ENCODE measurements at places on chromosomes 1 and 21.

GRCh38 chr1:224014330-224014649 is 99.6 kb upstream of the FBXO28 start:
- DNase-seq, result no peak

DNA sequence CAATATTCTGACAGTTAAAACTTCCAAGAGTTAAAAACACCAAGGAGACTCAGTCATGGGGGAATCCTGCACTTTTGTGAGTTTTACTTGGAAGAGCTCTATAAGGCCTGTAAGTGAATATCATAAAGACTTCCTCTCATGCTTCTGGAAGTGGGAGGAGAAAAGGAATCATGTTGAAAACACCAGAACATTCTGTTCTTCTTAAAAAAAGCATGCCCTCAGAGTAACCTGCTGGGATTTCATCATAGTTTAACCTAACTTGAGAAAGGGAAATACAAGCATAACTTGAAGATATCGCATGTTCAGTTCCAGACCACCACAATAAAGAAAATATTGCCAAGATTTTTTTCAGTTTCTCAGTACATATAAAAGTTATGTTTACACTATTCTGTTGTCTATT is 51.9 kb downstream of the COL11A1 start:
- no peak for DNase-seq

DNA sequence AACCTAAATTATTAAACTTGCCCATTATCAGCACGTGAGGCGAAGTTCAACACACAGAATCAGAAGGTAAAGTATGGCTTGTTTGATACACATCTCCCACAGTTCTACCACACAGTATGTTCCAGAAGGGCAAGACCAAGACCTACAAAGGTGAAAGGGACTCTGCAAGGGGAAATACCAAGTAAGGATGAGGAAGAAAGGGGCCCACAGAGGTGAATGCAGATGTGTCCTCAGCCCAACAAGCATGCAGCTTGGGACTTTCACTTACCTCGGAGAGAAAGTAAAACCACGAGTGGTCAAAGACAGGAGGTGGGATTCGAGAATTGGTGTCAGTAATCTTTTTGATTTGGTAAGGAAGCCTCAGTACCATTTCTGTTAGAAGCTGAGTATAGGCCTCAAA is 85.8 kb downstream of the UBR4 start:
- DNase-seq, result no peak

- no peak for DNase-seq
Measured at GRCh38 chr1:208205216-208206013, 38.8 kb downstream of the PLXNA2 start.

- no peak for DNase-seq
Measured at GRCh38 chr1:158830074-158830677, 975 bp upstream of the MNDA start.

DNA sequence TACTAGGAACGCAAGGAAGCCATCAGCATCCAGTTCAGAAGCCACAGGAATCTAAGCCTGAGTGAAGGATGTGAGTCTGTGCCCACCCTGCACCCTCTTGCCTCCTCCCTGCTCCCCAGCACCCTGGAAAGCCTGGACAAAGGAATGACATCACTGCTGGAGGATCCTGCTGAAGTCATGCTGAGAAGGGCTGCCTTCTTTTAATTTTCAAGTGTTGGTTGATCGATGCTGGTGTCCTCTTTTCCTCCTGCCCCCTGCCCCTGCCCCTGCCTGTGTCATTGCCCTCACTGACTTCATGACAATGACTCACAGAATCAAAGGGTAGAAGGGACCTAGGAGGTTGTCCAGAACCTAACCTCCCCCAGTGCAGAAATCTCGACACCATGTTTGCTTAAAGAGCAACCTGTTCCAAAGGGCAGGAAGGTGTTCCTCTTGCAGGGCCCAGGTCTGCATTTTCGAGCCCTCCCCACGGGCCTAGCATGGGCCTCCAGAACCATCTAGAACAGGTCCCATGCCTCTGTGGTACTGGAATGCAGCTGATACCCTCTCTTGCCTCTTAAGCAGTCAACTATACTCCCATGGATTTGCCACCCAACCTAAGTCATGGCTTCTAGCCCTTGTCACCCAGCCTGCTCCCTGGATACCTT is 9.6 kb downstream of the DHRS3 start:
- DNase-seq, result no peak

- DNase-seq, result peak; percentile 12
Measured at GRCh38 chr1:95558791-95559190, 324.8 kb downstream of the RWDD3 start.

DNA sequence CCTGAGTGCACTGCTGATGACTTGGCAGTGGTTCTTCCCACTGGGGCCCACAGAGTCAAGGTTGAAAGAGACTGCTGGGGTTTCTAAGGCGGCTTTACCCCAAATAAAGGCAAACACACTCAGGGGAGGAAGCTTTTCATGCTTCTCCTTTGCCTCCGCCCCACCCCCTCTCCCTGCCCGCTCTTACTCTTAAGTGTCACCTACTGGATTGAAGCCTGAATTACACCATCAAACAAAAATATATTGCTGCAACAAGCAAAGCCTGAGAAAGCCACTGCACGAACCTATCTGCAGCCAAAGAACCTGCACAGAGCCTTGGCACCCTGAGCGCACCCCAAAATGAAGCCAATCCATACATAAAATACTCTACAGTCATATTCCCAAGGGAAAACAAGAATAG is 63.1 kb downstream of the PTGFR start:
- DNase-seq, result no peak

GRCh38 chr1:178944729-178945128 is 73.9 kb upstream of the ANGPTL1 start:
- DNase-seq, result no peak

GRCh38 chr1:53070621-53071020 is 8.6 kb downstream of the PODN start:
- no peak for DNase-seq

GRCh38 chr1:24301785-24302175 is 17.4 kb upstream of the GRHL3 start:
- no peak for DNase-seq

GRCh38 chr1:91609551-91609950 is 108.9 kb downstream of the CDC7 start:
- no peak for DNase-seq

- DNase-seq, result no peak
Measured at GRCh38 chr1:19940486-19941205, 17.2 kb upstream of the PLA2G2E start.

GRCh38 chr1:211814313-211814712 is 16.2 kb downstream of the LPGAT1 start:
- no peak for DNase-seq

- DNase-seq, result no peak
Measured at GRCh38 chr1:84492726-84493125, 13.5 kb upstream of the SPATA1 start.

- no peak for DNase-seq
Measured at GRCh38 chr1:44822981-44823451, 14.7 kb downstream of the BTBD19 start.

DNA sequence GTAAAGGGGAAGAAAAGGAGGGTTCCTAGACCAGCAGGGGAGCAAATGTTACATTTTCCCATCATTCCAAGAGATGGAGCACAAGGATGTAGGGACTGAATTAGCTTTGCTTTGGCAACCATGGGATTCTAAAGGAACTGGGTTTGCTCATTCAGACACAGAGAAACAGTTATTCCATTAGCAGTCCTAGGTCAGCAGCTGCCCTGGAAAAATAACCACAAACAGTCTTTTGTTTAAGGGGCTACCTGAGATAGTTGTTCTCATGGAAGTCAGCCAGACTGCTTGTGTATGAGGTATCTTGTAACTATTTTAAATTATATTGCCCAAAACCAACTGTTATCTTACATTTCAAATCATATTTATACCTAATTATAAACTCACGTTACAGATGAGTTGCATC is 58.4 kb upstream of the VCAM1 start:
- DNase-seq, result no peak

DNA sequence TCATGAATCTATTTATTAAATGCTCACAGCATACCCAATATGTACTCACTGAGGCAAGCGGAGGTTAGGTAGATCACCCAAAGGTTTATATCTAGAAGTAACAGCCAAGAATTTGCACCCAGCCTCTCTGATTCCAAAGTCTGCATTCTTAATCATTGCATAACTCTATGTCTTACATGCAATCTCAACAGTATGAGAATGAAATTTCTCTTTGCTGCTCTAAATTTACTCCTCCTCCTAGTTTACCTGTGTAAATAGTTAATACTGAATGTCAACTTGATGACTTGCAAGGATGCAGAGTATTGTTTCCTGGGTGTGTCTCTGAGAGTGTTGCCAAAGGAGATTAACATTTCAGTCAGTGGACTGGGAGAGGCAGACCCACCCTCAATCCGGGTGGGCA is 840.6 kb downstream of the BRINP3 start:
- no peak for DNase-seq

- peak; percentile 60 for DNase-seq
Measured at GRCh38 chr21:41133874-41134522, 34.0 kb upstream of the BACE2 start.

DNA sequence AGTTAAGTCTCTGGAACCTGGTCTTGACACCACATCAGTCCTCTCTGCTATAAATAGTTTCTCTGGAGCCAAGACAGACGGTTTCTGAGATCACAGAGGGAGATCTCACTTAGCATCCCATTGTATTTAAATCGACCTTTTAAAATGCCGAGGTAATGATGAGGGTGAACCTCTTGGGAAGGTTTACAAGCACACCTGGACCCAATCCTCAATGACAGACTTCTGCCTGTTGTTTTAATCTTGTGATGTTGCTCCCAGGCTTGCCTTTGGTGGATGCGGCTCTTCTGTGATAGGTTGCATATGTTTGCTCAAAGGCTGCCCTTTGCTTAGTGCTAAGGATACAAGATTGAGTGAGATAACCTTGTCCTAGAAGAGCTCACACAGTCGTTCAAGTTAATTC is 104.6 kb upstream of the L1TD1 start:
- DNase-seq, result no peak

DNA sequence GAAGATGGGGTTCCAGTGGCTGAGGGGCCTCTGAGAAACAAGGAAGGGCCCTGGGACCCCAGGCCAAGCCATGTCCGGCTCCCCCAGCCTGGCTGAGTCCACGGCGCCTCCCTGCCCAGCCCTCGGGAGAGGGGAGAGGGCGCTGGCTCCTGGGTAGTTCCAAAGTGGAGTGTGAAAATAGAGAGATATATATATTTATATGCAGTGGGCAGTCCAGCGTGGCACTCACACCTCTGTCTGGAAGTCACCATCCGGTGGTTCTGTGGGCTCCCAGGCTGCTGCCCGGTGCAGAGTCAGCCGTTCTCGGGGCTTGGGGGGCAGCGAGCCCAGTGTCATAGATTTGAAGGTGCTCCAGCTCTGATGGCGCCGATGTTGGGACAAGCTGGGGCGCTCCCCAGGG is 23.4 kb upstream of the COL16A1 start:
- DNase-seq, result no peak

GRCh38 chr1:113434874-113435175 is 44.5 kb downstream of the MAGI3 start:
- peak; percentile 32 for DNase-seq

GRCh38 chr1:245019910-245020486 is 134.8 kb upstream of the KIF26B start:
- DNase-seq, result no peak

GRCh38 chr1:34315974-34316373 is 139.3 kb downstream of the C1orf94 start:
- no peak for DNase-seq

- no peak for DNase-seq
Measured at GRCh38 chr1:164838786-164839185, 279.8 kb downstream of the PBX1 start.

DNA sequence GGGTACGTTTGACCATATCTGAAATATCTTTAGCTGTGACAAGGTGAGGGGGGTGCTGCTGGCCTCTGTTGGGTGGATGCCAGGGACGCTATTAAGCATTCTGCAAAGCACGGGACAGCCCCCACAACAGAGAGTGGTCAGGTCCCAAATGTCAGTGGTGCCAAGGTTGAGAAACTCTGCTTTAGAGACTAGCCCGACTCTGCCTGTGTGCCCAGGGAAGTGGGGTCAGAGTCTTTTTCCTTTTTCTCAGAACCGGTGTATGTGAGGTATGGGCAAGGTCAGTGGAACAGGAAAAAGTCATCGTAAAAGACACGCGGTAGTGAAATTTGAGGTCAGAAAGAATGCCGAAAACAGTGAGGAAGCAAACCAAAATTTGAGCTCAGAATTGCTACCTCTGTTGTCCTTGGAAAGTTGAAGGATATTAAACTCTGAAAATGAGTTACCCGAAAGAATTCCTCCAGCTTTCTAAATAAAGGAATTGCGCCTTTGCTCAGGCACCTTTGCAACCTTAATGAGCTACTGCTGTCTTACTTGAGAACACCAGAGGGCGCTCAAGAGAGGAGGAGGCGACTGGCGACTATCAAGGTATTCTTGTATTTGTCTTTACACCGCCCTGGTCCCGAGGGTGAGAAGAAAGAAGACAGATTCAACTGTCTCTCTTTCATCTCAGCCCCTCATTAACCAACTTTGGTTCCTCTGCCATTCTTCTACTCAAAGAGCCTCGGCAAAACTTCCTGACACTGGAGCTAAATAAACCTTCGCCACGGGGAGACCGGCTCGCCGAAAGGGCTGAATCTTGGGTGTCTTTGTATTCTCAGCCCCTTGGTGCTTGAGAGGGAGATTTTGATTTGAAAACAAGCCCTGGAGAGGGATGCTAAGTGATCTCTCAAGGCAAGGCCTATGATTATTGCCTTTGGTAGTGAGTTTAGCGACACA is 85.4 kb upstream of the OLIG2 start:
- peak; percentile 18 for DNase-seq

- DNase-seq, result no peak
Measured at GRCh38 chr1:10319750-10320149, 79.1 kb upstream of the PGD start.

GRCh38 chr1:27883536-27883935 is 11.2 kb downstream of the THEMIS2 start:
- DNase-seq, result no peak

DNA sequence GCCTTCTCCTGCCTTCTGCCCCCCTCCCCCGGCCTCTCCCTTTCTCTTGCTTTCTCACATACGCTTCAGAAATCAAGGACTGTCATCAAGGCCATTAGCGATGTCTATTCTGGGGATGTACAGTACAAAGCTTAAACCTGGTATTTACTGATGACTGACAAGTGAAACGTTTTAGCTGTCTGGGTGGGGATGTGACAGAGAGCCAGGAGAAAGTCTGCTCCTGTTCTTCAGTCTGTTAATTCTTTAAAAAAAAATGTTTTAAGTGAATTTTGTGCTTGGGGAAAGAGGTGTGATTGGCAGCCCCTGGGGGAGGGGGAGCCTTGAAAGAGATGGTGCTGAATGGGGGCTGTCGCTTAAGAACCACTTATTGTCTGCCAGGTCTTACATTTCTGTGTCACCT is 283.0 kb upstream of the PLXNA2 start:
- no peak for DNase-seq

Measured in umbilical cord (tissue), 2 donors.